Pancreas (tissue), 10 donors: ENCODE measurements at places on chromosomes 5 and 9. TPM values are rescaled to one million over a fixed set of nuclear protein-coding genes. Genes with fewer than 3 reads are reported as not detected.

GRCh38 chr5:6556089-6556801 is 76.6 kb downstream of the NSUN2 start:
- DNase-seq = no peak

GRCh38 chr9:75467142-75467541 is 378.8 kb downstream of the OSTF1 start:
- DNase-seq = no peak

DNA sequence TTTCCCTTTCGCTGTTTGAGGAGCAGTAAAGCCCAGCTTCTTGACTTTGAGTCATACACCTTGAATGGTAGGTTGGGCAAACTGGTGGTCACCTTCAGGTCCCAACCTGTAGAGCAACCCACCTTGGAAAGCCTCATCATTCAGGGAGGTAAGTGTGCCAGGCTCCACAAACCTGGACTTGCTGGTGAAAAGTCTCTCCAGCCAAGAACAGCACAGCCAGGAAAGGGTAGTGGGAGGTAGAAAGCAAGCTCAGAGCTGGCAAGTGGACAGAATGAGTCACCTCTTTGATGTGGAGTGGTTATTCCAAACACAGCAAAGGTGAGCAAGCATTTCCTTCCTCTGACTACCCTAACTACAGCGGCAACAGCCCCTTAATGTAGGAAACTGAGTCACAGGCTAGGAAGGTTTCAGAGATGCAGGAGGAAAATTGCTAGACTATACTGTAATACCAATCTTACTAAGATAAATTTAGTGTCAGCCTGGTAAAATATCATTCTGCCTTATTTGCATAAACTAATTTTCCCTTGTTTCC is 117.5 kb upstream of the MTAP start:
- no peak for DNase-seq

DNA sequence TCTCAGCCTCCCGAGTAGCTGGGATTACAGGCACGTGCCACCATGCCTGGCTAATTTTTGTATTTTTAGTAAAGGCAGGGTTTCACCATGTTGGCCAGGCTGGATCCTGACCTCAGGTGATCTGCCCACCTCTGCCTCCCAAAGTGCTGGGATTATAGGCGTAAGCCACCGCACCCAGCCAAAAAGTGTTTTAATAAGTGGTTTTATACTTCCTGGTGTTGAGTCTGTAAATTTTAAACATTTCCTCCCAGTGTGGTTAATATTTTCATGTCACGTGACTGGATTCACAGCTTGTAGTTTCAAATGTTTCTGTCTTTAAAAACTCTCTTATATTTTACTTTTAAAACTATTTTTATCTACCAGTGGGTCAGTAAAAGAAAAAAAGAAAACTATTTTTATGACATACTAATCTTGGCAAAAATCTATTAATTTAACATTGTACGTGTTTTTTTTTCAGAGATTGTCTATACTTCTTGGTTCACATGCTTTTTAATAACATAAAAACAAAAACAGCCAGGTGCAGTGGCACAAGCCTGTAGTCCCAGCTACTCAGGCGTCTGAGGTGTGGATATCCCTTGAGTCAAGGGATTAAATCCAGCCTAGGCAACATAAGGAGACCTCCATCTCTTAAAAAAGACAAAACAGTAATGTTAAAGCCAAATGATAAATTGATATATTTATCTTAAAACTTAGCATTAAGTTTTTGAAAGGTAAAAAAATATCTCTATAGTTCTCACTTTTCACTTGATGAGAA is 117.1 kb downstream of the DMXL1 start:
- no peak for DNase-seq

GRCh38 chr9:79256691-79257213 is 315.0 kb upstream of the TLE4 start:
- peak; percentile 23 for DNase-seq

GRCh38 chr5:168712280-168712924 is 133.2 kb upstream of the PANK3 start:
- DNase-seq = no peak

The LHX3 gene
- total RNA-seq = not detected
